ENCODE measurements at places on chromosomes 2 and 18.

- DNase-seq = no peak
Measured at GRCh38 chr2:241656190-241656741, 18.8 kb downstream of the ATG4B start.

- DNase-seq = no peak
Measured at GRCh38 chr2:111897924-111898702, at the start of gene MERTK. TSS of gene MERTK (plus strand) at chr2:111898607. CDS start at chr2:111898736, 129 bp downstream.

- no peak for DNase-seq
Measured at GRCh38 chr2:203714112-203714511, 7.7 kb downstream of the CD28 start.

DNA sequence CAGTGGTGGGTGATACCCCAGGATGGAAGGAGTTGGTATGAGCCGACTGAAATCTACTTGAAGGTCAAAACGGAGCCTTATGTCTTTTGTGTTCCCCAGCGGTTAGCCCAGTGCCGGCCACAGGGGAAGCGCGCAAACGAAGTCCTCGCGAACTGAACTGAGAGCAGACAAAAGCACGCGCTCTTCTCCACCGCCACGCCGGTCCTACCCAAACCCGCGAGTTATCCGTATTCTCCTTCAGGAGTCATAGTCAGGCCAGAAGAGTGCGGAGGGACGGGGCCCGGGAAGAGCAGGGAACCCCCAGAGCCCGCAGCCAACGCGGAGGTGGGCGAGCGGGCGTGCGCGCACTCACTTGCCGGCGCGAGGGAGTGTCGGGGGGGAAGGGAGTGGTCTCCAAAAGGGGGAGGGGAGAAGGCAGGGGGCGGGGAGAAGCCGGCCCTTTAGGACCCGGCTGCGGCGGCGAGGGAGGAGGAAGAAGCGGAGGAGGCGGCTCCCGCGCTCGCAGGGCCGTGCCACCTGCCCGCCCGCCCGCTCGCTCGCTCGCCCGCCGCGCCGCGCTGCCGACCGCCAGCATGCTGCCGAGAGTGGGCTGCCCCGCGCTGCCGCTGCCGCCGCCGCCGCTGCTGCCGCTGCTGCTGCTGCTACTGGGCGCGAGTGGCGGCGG lies at the start of gene IGFBP2:
TSS of gene IGFBP2 (plus strand) at position 469 of the 664 bp plus-strand sequence. CDS start at position 573, 104 bp downstream.
- DNase-seq = no peak

GRCh38 chr2:218437969-218438368 lies 19.0 kb downstream of the VIL1 start:
- DNase-seq = no peak

DNA sequence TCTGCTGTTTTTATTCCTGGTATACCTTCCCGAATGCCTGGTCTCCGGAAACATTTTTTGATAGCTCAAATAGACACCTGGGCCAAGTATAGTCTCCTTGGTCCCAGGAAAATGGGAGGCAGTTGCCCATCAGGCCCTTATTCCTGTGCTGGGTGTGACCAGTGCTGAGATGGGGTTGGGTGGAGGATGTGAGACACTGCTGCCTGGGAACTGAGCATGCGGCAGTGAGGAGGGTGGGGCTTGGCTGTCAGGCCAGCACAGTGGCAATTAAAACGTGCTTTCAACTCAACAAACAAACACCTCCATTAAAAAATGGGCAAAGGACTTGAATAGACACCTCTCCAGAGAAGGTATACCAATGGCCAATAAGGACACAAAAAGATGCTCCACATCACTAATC lies 12.5 kb downstream of the KLHL29 start:
- no peak for DNase-seq

DNA sequence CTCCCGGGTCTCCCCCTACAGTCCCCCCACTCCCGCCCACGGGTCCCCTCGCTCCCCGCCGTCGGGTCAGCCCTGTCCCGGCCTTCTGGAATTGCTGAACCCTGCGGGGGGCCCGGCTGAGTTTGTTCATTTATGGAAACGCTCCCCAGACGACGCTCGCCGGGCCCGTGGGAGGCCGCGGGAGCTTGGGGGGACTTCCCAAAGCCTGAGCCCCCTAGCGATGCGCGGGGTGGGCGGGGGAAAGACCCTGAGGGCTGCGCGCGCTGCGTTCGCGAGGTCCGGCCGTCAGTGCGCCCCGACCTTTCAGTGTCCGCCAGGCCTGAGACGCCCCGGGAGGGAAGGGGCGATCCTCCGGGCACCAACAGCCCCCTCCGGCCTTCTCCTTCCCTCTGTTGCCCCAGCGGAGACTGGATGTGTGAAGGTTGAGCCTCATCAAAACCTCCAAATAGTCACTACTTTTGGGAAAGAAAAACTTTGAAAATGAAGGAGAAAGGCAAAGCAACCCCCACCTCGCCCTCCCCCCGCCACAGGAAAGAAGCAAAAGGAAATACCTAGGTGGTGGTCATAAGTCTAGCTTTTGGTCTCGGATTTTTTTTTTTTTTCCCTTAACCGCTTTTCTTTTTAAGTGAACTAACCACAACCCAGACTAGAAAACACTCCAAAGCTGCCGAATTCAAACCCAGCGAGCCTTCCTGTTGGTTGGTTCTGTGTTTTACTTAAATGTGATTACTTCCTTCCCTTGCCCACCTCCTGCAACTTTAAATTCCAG lies 509 bp upstream of the CYS1 start:
- DNase-seq = no peak

- DNase-seq = peak; percentile 92
Measured at GRCh38 chr2:10405448-10405847, 42.7 kb downstream of the ODC1 start.

- DNase-seq = no peak
Measured at GRCh38 chr2:228999326-228999725, 271.8 kb downstream of the PID1 start.
